Heart left ventricle (tissue), 16 donors: ENCODE measurements at places on chromosomes 11 and 22. TPM values are rescaled to one million over a fixed set of nuclear protein-coding genes. Genes with fewer than 3 reads are reported as not detected.

Gene TSSK2
- total RNA-seq, result not detected

Gene TRPM5
- total RNA-seq, result not detected

GRCh38 chr11:26510756-26511155 lies 61.3 kb downstream of the MUC15 start:
- no peak for DNase-seq

Gene CD81
- total RNA-seq, result 503 TPM

Gene CYP2D6
- total RNA-seq, result 0.29 TPM
